Hepatic stellate cell (primary cell): ENCODE measurements at places on chromosomes 11 and 22.

- no peak for DNase-seq
Measured at GRCh38 chr11:6258141-6258540, 1.5 kb upstream of the CCKBR start.

- DNase-seq = peak; percentile 67
Measured at GRCh38 chr11:46238078-46238966, 39.1 kb upstream of the CREB3L1 start.

- peak; percentile 87 for DNase-seq
Measured at GRCh38 chr11:46710821-46711269, 8.2 kb upstream of the F2 start.

DNA sequence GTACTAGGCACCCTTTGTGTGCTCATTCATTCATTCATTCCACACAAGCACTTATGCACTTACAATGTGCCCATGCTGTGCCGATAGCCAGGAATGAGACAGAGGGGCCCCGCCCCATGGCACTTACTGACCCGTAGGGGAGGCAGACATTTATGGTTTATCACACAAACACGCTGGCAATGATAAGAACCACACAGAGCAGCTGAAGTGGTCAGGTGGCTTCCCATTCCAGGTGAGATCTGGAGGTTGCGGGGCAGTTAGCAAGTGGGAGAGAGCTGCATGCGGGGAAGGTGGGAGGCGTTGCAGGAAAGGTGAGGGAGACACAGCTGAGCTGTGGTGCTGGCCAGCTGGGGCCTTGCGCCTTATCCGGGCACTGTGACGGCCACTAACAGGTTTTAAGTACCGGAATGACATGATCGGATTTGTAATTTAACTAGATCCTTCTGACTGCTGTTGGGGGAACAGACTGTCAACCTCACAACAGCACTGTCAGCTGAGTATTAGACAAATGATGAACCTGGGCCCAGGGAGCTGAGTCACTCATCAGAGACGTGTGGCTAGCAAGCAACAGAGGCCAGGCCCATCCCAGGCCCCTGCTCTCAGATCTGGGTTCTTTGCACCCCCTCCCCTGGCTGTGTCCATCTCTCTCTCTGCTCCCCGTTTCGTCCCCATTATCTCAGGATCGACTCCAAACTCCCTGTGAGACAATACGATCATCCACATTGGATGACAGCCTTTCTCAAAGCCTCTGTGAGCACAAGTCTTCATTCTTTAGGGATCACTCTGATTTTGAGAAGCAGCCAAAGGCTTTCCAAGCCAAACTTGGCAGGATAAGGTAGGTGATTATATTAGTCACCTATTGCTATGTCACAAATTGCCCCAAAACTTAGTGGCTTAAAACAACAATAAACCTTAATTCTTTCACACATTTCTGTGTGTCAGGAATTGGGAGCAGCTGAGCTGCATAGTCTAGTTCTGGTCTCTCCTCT is 28.4 kb downstream of the RASD2 start:
- DNase-seq = no peak

GRCh38 chr11:120272303-120272702 is 32.4 kb downstream of the POU2F3 start:
- DNase-seq = peak; percentile 78

DNA sequence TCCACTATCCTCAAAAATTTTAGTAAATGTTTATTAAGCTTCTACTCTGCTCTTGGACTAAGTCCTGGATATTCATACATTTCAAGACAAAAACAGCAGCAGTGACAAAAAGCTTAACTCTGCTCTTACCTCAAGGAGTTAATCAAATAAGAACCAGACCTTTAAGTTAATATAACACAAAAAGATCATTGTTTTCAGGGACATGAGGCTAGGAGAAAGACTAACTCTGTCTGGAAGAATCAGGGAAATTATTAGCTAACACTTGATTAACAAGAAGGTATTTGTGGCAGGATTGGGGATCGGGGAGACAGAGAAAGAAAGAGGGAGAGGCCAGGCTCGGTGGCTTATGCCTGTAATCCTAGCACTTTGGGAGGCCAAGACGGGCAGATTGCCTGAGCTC is 74.4 kb downstream of the PPP2R1B start:
- no peak for DNase-seq

- no peak for DNase-seq
Measured at GRCh38 chr11:4025967-4026324, 68.7 kb upstream of the RRM1 start.

- DNase-seq = no peak
Measured at GRCh38 chr11:37598381-37598780, 1000.3 kb upstream of the RAG2 start.

DNA sequence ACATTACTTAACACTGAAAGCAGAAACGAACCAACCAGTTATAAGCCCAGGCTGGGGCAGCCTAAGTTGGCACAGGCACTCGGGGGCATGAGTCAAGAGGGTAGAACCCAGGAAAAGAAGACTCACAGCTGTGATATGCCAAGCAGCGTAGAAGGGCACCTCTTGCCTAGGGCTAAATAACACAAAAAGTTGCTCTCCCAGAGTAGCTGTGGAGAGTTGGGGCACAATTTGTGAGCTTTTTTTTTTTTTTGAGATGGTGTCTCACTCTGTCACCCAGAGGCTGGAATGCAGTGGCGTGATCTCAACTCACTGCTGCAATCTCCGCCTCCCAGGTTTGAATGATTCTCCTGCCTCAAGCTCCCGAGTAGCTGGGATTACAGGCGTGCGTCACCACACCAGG is 8.8 kb downstream of the CLMP start:
- DNase-seq = no peak

DNA sequence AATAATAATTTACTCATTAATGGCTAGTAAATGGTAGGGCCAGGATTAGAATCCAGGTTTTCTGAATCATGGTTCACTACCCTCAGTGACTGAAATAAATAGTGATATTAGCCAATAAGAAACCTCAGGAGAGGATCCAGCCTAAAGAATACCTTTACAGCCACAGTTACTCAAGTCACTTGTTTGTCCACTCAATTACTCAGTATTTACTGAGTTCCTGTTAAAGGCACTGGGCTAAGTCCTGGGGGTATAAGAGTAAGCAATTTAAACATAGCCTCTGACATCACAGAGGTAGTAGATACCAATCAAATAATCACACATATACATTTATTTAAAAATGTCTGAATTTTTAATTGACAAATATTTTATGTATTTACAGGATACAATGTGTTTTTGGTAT is 56.8 kb upstream of the GAB2 start:
- DNase-seq = no peak

- peak; percentile 93 for DNase-seq
Measured at GRCh38 chr11:10454878-10455631, at the start of gene AMPD3. TSS of gene AMPD3 (plus strand) at chr11:10455264. CDS start at chr11:10461520, 6,256 bp downstream.

- DNase-seq = no peak
Measured at GRCh38 chr11:13055200-13055599, 46.1 kb downstream of the RASSF10 start.

DNA sequence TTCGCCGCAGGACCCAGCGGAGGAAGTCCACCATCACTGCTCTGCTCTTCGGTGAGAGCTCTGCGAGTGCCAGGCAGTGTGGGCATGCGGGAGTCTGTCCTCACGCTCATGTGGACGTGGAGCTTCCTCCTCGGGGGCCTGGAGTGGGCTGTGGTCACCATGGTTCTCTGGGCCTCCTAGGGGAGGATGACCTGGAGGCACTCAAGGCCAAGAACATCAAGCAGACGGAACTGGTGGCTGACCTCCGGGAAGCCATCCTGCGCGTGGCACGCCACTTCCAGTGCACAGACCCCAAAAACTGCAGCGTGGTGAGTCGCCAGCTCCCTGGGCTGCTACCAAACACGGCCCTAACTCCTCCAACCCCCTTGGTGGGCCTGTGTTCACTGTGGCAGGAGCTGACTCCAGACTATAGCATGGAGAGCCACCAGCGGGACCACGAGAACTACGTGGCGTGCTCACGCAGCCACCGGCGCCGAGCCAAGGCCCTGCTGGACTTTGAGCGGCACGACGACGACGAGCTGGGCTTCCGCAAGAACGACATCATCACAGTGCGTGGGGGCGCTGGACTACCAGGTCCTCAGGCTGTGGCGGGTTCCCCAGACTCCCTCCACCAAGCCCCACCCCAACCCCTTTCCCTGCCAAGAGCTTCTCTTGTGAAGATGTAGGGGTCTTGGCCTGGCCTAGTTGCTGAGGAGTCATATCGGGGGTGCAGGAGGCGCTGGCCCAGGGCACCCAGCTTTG is 36.8 kb downstream of the SGSM3 start:
- DNase-seq = no peak

DNA sequence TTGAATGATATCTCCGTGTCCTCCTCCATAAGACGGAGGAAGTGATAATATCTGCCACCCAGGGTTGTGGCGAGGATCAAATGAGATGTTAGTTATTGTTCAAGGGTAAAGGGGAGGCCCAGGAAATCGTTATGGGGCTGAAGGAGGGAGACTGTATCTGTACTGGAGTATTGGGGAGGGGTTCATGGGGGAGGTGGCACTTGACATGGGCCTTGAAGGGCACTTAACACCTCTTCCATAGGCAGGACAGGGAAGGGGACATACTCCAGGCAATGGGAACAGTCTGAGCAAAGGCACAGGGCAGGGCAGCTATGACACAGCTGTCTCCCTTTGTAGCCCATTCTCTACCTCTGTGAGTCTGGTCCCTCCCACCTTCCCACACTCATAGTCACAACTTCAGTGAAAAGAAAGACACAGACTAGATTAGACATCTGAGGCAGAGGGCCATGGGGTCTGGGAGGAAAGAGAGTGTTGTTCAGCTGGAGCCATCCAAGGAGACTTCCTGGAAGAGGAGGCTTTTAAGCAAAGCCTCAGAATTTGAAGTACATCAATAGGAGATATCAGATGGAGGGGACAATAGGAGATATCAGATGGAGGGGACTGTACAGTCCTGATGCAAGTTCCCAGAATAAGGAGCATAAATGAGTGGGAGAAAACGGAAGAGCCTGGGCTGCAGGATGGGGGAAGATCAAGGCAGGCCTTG is 15.8 kb upstream of the DGKZ start:
- no peak for DNase-seq

DNA sequence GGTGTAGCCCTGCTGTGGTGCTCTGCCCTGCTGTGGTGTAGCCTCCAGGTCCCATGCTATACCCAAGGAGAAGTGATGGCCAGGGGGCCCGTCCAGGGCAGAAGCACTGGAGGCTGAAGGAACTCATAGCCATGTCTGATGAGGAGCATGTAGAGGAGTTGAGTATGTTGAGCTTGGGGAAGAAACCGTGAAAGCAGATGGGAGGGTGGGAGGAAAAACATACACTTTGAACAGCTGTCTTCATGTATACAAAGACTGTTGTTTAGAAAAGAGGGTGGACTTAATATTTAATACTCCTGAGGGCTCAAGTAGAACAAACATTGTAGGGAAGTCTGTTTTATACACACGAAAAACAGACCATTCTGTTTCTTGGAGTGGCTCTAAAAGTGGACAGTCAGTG is 26.6 kb upstream of the TTC12 start:
- no peak for DNase-seq

DNA sequence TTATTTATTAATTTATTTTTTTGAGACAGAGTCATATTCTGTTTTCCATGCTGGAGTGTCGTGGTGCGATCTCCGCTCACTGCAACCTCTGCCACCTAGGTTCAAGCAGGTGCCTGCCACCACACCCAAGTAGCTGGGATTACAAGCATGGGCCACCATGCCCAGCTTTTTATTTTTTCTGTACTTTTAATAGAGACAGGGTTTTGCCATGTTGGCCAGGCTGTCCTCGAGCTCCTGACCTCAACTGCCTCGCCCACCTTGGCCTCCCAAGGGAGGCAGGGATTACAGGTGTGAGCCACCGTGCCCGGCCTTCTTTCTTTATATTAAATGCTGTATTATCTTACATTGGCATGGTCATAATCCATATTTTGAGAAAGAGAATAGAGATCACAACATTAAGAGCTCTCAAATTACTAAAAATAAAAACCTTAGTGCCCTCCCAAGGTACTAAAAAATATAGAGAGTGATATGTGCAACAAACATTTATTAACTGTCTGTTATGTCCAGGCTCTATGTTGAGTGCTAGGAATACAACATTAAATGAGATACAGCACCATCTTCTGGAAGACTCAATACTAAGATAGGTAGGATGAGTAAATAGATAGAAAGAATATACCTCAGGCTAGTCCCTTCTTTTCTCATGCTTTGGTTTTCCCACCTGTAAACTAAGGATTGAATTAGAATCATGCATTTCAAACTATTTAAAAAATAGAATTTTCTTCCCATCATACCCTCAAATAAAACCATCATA is 84.1 kb downstream of the BBOX1 start:
- no peak for DNase-seq

DNA sequence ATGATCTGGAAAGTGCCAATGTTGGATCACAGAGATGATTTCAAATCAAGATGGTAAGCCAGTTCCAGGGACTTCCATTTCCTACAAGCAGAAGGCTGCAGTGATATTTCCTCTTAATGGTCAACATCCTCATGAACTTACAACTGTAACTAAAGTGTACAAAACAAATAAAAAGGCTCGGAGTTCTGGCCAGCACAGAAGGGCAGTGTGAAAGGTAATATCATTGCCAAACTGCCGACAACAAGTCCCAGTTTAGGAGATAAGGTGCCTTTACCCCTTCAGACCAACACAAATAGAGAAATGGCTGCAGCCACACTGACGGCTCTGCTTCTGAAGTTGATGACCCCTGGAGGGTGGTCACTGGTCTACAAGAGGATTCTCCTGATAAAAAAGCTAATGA is 91.1 kb downstream of the ETS1 start:
- no peak for DNase-seq

DNA sequence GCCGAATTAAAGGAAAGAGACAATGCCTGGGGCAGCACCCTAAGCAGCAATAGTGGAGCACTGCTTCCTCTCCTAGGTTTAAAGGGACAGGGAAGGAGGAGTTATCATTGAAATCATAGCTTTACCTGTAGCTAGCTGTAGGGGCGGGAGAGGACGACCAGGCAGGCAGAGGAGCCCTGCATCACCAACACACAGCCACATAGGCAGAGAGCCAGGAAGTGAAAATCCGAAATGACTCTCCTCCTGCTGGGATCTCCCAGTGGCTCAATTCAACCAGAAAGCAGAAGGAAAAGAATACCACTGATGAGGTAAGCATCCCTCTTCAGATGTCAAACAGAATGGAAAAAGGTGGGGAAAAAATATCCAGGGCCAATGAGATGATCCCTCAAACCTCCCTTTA is 20.4 kb downstream of the MRGPRX4 start:
- DNase-seq = no peak

- no peak for DNase-seq
Measured at GRCh38 chr11:27505781-27506180, 788 bp downstream of the LIN7C start.

GRCh38 chr11:77698896-77699295 is 61.3 kb upstream of the CLNS1A start:
- DNase-seq = no peak

GRCh38 chr11:65712633-65713076 is 603 bp downstream of the KAT5 start:
- no peak for DNase-seq
